Vagina (tissue), 2 donors: ENCODE measurements at places on chromosomes 16 and 17.
A peak's percentile ranks its signal among the peaks of the same experiment; 100 is the strongest.

DNA sequence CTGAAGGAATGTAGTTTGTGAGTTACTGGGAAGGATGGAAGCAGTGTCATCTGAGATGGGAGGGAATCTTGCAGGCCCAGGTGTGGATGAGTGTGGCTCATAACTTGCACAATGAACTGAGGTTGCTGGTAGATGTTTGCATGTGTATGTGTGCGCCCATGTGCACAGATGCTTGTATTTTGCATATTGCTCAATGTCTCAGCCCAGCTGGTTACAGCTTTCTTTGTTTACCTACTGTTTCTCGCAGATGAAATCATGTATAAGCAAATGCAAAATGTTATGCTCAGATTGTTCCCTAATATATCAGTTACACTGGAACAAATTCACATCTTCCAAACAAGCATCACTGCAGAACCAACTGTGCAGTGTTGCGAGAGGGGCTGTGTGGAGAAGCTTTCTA is 452.2 kb upstream of the EEF2KMT start:
- no peak for DNase-seq
- H3K27ac ChIP-seq, result no peak overlapping the region

GRCh38 chr17:40224718-40225550 is 5.8 kb downstream of the WIPF2 start:
- H3K4me1 ChIP-seq, result peaks cover 38% of the 10 kb centered on the region
- no peaks in the 10 kb centered on the region for H3K27me3 ChIP-seq
- no peak for DNase-seq
- peak overlapping the region; percentile 36 for H3K27ac ChIP-seq
- no peaks in the 10 kb centered on the region for H3K36me3 ChIP-seq
- H3K4me3 ChIP-seq, result no peak overlapping the region

DNA sequence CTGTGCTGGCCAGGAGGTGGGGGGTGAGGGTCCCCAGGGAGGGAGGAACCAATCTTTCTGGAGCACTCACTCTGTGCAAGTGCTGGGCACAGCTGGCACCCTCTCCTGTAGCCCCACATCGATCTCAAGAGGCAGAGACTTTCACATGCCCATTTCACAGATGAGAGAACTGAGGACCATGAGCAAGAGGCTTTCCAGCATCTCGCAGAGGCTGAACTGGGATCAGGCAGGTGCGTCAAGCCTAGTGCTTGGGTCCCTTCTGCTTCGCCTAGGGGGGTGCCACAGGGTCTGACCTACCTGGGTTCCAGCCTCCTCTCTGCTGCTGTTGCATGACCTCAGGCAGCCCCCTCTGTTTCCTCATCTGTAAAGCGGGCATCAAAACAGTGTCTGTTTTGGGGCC is 1.3 kb upstream of the WFDC1 start:
- H3K36me3 ChIP-seq, result no peaks in the 10 kb centered on the region
- no peak overlapping the region for H3K27ac ChIP-seq
- H3K4me1 ChIP-seq, result peaks cover 31% of the 10 kb centered on the region
- no peak for DNase-seq

DNA sequence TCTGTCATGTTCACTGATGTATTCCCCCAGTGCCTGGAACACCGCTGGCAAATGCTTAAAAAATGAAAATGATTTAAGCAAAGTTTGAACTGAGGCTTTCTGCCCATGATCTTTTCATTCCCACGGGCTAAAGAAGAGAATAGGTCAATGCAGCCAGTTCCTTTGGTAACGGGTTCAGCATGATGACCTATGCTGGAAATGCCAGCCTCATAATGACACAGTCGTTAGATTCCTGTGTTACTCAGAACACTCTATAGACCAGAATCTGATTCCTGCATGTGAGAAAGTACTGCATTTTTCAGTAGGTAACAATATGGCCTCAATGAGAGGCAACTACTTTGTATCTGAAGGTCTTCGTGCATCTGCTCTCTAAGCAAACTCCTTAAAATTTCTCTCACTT is 19.1 kb upstream of the LIMD2 start:
- no peak overlapping the region for H3K4me3 ChIP-seq
- H3K36me3 ChIP-seq, result no peaks in the 10 kb centered on the region
- no peaks in the 10 kb centered on the region for H3K27me3 ChIP-seq
- no peaks in the 10 kb centered on the region for H3K4me1 ChIP-seq
- no peak overlapping the region for H3K27ac ChIP-seq
- DNase-seq, result no peak

DNA sequence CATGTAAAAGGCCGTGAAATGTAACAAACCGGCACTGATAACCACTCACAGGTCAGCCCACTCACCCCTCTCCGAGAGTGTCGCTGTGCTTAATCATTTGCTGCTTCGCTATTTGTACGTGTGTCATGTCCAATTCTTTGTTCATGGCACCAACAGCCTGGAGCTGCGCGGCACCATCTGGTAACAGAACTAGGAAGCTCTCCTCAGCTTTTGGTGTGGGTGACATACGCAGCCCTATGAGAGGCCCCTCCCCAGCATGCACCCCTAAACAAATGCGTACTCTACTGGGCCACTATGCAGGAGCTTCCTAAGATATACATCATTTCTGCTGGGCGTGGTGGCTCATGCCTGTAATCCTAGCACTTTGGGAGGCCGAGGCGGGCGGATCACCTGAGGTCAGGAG is 2.3 kb upstream of the PECAM1 start:
- no peak overlapping the region for H3K27ac ChIP-seq
- H3K4me3 ChIP-seq, result no peak overlapping the region
- no peaks in the 10 kb centered on the region for H3K4me1 ChIP-seq
- H3K27me3 ChIP-seq, result no peaks in the 10 kb centered on the region
- H3K36me3 ChIP-seq, result no peaks in the 10 kb centered on the region

DNA sequence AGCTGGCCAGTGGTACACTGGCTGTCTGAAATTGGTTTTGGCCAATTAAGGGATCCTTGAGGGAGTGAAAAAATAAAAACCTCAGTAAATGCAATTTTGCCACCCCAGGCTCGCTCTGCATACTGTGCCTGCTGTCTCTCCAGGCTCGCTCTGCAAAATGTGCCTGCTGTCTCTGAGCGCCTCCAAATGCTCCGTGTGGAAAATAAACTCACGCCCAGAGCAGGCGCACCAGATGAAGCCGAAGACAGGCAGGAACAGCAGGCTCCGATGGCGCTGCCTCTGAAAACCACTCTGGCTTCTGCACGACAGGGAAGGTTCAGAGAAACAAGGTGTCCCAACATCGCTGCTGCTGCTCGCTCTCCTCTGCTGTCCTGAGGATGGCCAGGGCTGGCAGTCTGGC is 29.1 kb downstream of the SNN start:
- H3K27me3 ChIP-seq, result no peaks in the 10 kb centered on the region
- H3K36me3 ChIP-seq, result peaks cover 50% of the 10 kb centered on the region
- H3K4me3 ChIP-seq, result no peak overlapping the region
- no peaks in the 10 kb centered on the region for H3K4me1 ChIP-seq

DNA sequence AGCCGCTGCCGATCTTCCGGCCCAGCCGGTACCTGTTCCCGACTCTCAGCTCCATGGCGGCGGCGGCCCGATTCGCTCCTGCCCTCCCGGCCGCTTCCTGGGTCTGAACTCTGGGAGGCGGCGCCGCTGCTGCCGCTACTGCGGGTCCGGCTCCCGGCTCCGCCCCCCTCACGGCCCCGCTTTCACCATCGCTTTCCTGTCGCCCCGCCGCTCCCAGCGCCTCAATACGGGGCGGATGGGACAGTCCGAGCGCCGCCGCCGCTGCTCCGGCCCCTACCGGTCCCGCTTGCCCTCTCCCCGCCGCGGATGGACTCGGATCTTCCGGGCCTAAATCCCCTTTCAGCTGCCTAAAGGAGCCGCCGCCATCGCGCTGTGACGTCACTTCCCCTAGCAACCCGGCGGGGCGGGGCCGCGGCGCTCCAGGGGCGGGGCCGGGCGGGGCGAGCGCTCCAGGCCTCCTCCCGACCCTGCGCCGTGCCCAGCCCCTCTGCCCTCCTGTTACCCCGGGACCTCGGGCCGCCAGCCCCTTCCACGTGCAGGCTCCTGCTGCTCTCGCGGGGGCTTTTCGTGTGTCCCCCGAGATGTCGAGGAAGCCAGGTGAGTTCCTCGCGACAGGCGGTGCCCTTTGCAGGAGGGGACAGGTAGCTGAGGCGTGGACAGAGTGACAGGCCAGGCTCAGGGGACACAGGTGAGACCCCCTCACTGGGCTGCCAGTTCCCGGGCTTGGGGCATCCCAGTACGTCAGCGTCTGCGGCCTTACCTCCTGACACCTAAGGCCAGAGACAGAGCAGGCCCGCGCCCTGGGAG is at the start of gene CSNK1D:
TSS of gene CSNK1D (minus strand) at position 374 of the 807 bp plus-strand sequence. CDS start at position 55, 319 bp downstream.
- peak within 1 kb of the TSS; percentile 98 for H3K27ac ChIP-seq
- no peak for DNase-seq
- H3K27me3 ChIP-seq, result no peaks in the 10 kb centered on the region
- H3K4me1 ChIP-seq, result peaks cover 59% of the 10 kb centered on the region

- no peak overlapping the region for H3K27ac ChIP-seq
- DNase-seq, result no peak
- H3K4me3 ChIP-seq, result no peak overlapping the region
- H3K4me1 ChIP-seq, result no peaks in the 10 kb centered on the region
- H3K27me3 ChIP-seq, result no peaks in the 10 kb centered on the region
- H3K36me3 ChIP-seq, result no peaks in the 10 kb centered on the region
These were observed 22.5 kb upstream of the DYNLL2 start for GRCh38 chr17:58060596-58061191.

GRCh38 chr16:31093132-31093703 is 1.4 kb downstream of the VKORC1 start:
- no peaks in the 10 kb centered on the region for H3K36me3 ChIP-seq
- no peak overlapping the region for H3K27ac ChIP-seq
- H3K27me3 ChIP-seq, result no peaks in the 10 kb centered on the region
- peaks cover 17% of the 10 kb centered on the region for H3K4me1 ChIP-seq
- DNase-seq, result no peak

- H3K27ac ChIP-seq, result no peak within 1 kb of the TSS
- DNase-seq, result no peak
- H3K4me1 ChIP-seq, result peaks cover 17% of the 10 kb centered on the region
- no peaks in the 10 kb centered on the region for H3K36me3 ChIP-seq
These were observed at the start of gene CA7 for GRCh38 chr16:66844342-66845079. CA7 (plus strand) TSS chr16:66844414; CDS start chr16:66844488, 74 bp downstream.

DNA sequence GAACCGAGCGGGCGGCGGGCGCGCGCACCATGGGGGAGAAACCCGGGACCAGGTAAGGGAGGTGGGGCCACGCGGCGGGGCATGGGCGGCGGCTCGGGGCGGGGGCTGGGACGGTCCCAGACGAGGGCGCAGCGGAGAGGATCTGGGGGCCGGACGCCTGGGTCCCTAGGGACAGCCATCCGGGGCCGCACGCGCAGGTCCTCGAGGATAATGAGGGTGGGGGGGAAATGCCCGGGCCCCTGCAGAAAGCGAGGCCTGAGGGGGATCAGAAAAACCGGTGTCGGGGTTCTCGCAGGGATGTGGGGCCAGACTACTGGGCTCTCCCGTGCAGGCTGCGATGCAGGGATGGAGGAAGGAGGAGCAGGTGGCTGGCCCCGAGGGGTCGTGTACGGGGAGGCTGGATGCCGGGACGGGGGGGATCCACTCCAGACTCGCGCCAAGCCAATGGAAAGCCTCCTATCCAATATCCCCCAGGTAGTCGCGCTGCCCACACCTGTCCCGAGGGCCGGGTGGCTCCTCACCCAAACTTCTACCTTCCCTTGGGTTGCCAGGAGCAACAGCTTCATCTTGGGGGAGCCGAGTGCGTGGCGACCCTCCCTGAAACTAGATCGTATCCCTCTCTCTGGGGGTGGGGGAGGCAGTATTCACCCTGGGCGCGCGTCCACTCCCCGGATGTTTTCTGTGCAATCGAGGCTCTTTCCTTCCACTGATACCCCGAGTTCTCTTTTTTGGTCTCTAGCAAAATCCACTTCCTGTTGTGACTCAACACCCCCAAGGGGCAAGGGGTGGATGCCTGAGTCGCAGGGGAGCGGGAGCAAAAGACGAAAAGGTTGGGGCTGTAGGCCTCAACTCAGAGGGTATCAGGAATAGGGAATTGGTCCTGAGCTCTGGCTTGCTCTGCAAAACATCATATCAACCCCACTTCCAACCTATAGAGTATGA is 532 bp downstream of the ARRB2 start:
- peak overlapping the region; percentile 91 for H3K4me3 ChIP-seq
- no peaks in the 10 kb centered on the region for H3K36me3 ChIP-seq

DNA sequence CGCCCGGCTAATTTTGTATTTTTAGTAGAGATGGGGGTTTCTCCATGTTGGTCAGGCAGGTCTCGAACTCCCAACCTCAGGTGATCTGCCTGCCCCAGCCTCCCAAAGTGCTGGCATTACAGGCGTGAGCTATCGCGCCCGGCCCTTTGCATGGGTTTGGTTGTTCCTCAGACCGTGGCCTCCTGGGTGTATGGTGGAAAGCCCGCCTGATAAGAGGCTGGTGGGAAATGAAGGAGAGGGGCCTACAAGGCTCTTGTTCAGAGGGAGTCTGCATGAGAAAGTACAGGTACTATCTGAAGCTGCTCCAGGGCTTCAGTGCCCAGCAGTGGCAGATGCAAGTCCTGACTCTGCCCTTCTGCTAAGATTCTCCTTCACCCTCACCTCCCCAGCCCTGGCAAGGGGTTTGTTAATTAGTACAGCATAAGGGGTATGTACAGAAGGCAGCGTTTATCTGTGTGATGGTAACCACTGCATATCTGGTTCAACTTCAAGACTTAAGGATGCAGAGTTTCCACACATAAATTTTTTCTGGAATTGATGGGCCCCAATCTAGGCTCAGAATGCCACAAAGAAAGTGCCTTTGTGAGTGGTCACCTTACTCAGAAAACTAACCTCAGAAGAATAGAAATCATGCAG is 24.2 kb downstream of the GRB7 start:
- no peak overlapping the region for H3K27ac ChIP-seq
- no peak overlapping the region for H3K4me3 ChIP-seq
- DNase-seq, result peak; percentile 64
- no peaks in the 10 kb centered on the region for H3K27me3 ChIP-seq

DNA sequence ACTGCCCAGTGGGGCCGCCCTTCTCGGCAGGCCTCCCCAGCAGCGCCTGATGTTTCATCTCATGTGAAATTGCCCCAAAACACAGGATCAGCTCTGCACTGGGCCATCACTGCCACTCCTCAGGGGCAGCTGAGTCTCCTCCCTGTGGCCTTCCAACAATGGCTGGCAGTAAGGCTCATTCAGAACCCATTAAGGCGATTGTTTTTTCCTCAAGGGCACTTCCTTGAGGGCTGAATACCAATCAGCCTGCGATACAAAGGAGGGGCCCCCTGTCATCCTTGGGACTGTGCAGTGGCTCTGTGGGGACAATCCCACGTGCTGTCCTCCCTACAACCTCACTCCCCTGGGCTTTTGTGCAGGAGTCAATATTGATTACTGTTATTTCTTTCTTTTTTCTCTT is 47.5 kb downstream of the XYLT1 start:
- no peak overlapping the region for H3K4me3 ChIP-seq
- peaks cover under 1% of the 10 kb centered on the region for H3K4me1 ChIP-seq
- H3K27me3 ChIP-seq, result no peaks in the 10 kb centered on the region
- no peak for DNase-seq

GRCh38 chr16:30985401-30986128 is 558 bp downstream of the HSD3B7 start:
- H3K36me3 ChIP-seq, result no peaks in the 10 kb centered on the region
- H3K4me3 ChIP-seq, result peak overlapping the region; percentile 51
- peaks cover 13% of the 10 kb centered on the region for H3K4me1 ChIP-seq
- peak overlapping the region; percentile 15 for H3K27ac ChIP-seq
- no peak for DNase-seq
- H3K27me3 ChIP-seq, result no peaks in the 10 kb centered on the region
